SIG-M5 (cell line): ENCODE measurements at places on chromosomes 3 and 15.

GRCh38 chr3:165544432-165544831, 292.8 kb downstream of the BCHE start:
- no peak for DNase-seq

GRCh38 chr3:129417326-129417725, 11.1 kb downstream of the EFCAB12 start:
- no peak for DNase-seq

GRCh38 chr3:69197922-69198530, 75.6 kb upstream of the LMOD3 start:
- DNase-seq, result no peak

DNA sequence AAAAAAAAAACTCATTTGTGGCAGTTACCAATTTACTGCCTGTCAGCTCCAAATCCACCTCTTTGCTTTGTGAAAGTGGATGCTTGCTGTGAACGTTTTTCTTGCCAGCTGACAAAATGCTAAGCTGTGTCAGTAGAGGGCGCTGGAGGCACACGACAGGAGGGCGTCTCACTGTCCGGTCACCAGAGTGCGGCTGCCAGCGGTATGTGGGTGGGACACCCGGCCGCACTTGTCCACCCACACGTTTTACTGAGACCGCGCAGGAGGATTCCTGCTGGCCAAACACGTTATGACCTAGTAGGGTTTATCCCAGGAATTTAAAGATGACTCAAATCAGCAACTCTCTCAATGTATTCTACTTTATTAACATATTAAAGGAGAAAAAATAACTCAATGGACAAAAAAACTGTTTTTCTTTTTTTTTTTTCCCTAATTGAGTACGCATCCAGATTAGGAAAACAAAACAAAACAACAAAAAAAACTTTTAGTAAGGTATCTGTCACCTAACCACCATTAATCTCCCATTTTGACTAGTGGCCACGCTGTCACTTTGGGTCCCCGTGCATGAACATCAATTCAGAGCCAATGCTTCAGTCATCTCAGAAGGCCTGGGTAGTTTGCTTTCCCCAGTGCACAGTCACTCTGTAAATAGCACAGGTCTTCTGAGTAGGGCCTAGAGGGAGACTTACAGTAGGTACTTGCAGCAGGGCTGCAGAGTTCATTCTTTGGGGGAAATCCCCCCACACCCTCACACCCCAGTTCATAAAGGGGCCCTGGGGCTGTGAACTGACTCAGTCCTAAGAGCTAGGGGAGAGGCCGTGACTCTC, 43.8 kb upstream of the RPL35A start:
- no peak for DNase-seq

DNA sequence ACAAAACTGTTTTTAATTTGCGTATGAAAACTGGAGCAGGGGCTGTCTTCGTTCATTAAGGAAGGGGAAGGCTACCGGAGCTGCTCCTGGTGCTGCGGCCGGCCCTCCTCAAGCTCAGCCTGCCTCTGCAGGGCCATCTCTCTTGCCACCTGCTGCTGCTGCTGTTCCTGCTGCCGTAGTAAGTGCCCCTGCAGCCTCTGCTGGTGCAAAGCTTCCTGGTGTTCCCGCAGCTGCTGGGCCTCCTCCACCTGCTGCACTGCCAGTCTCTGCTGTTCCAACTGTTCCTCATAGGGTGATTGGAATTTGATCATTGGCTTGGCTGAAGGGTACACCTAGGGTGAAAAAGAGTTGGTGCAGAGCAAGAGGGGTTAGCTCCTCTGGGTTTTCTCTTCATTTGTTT, 66.0 kb downstream of the GOLIM4 start:
- DNase-seq, result no peak

- no peak for DNase-seq
Measured at GRCh38 chr3:139131951-139132350, 87.3 kb upstream of the PRR23C start.

DNA sequence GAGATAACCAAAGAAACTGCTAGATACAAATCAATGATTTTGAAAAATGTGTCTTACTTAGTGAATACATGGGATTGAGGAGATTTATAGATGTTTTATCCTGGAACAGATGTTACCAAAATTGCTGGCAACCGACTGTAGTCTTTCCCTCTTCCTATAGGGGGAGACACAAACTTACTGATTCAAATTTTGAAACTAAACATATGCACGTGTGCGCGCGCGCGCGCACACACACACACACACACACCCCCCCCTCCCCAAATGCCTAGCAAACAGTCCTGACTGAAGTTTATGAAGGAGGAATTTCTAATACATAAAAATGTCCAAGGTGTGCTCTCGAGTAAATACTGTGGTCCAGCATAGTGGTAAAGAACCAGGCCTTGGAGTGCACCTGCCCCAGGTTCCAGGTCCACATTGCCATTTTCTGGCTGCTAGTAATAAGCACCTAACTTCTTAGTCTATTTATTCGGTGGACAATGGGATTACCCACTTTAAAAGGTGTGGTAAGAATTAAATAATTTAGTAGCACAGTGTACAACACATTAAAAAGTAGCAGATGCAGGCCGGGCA, 18.5 kb upstream of the C3orf62 start:
- no peak for DNase-seq

DNA sequence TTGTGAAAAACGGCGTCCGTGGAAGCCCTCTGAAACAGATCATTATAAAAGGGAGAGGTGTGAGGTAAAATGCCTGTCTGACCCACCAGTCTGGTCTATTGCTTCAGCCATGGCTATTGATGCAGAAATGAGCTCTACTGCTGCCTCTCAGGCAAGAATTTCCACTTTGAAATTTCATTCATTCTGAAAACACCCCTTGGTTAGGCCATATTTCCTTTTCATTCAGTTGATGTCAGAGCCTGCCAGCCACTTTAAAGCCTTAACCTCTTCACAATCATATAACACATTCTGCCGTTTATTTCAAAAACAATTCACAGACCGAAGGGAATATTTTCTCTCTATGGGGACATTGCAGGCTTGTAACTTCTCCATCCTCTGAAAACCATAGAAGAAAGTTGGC, 71.9 kb downstream of the FOXB1 start:
- no peak for DNase-seq

- no peak for DNase-seq
Measured at GRCh38 chr3:177947901-177948300, 588.3 kb upstream of the KCNMB2 start.

- DNase-seq, result no peak
Measured at GRCh38 chr3:63390710-63391230, 112.7 kb downstream of the SYNPR start.

GRCh38 chr15:53829471-53829870, 70.0 kb upstream of the WDR72 start:
- no peak for DNase-seq

DNA sequence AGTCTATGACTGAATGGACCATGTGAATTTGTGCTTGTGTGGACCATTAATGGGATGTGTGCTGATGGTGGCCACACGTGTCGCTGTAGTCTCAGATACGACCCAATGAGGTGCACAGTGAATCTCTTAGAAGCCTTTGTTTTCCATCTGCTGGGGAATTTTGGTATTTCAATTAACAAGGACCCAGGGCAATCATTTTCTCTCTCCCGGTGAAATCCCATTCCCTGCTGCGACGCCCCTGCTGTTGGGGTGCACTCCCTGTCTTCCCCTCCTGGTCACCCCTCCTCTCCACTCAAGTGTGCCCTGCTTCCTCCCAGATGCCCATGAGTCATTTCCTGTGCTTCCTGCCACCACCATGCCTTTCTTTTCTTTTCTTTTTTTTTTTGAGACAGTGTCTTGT, 32.7 kb downstream of the EBLN2 start:
- no peak for DNase-seq

DNA sequence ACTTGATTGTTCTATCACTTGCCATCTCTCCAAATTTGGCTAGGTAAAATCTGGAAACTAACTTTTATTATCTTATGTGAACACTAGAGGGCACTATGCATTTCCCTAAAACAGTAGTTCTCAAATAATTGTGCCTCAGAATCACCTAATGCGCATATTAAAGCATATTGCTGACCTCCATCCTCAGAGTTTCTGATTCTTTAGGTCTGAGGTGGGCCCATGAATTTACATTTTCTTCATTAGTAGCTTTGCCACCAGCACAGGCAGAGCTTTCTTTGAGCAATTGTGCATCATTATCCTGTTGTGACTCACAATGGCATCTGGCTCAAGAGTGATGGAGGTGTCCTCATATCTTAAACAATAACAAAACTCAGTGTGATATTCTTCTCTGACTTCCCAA, 17.5 kb upstream of the BCHE start:
- DNase-seq, result no peak

DNA sequence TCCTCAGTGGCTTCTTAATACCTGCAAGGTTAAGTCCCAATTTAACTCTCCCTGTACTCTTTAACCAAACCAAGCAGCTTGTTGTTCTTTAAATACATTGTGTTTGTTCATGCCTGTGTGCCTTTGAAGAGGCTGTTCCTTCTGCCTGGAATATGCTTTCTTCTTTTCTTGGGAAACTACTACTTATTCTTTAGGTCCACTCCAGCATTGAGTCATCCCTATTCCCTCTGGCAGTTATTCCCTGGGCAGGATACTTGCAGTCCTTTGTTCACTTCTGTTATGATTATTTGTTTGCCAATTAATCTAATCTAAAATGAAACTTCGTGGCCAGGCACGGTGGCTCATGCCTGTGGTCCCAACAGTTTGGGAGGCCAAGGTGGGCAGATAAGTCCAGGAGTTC, 139.3 kb downstream of the ZNF609 start:
- DNase-seq, result no peak

DNA sequence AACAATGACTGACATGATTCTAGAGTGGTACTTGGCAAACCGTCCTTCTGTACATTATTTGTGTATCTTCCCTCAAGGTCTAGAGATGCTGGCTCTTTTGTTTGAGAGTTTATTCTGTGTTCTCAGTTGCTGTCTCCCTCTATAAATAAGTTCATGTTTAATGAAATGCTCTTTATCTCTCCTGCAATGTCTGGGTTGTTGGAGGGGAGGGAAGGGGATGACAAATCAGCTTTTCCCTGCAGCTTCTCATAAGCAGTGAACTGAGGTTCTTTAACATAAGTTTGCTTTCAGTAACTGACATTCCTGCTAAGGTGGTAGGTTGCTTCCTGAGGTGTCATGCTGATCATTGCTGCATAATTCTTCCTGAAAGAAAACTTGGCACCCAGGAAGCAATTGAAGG, 21.8 kb downstream of the ITPR1 start:
- DNase-seq, result no peak

DNA sequence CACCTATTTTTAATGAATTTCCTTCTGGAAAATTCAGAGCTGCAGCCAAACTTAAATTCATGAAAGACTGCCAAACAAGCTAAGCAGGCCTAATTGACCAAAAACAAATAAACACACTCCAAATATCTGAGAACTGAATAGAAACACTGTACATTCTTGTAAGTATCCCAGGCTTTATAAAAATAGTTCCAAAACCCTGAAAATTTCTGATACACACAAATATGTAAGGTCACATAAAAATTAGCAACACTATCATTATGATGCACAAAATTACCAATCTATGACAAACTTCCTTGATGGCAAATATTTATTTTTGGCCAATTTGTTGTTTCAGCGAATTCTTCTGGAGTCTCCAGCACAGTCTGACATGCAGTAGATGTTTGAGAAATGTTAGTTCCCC, 117.9 kb upstream of the UBE2E2 start:
- DNase-seq, result no peak

DNA sequence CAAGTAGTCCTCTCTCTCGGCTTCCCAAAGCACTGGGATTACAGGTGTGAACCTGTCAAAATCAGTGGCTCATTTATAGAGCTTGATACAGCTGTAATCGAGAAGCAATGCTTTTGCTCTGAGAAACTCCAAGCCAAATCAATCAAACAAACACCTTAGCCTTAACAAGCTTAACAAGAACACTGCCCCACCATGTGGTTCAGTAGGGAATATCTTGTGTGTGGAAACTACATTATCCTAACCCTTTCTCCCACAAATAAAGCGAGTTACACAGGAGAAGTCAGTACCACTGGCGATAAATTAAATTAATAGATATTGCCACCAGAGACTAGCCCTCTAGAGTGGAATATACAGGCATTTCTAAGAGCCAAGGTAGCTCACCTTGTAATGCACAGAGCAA, 13.9 kb downstream of the CDAN1 start:
- DNase-seq, result no peak

GRCh38 chr15:75230551-75231371, 27.4 kb upstream of the GOLGA6C start:
- DNase-seq, result no peak

- no peak for DNase-seq
Measured at GRCh38 chr3:120081719-120082118, 12.5 kb downstream of the GSK3B start.

- no peak for DNase-seq
Measured at GRCh38 chr3:157166115-157166514, 6.2 kb upstream of the CCNL1 start.

DNA sequence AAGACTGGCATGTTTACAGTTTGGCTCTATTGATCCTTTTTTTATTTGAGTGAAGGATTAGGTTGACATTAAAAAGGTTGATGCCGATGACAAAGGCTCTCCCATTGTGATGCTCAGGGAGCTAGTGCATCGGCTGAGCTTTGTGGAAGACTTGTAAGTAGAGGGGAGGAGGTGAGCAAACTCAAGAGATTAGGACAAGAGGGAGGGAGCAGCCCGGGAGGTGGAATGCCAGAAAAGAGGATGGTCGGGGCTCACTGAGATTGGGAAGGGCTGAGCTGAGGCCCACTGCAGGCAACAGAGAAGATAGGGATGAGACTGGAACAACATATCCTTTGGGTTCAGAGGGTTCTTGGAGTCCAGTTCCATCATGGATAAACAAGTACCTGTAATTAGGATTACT, 26.5 kb upstream of the PSMD6 start:
- no peak for DNase-seq

- peak; percentile 77 for DNase-seq
Measured at GRCh38 chr3:152301745-152302181, 33.0 kb downstream of the MBNL1 start.

DNA sequence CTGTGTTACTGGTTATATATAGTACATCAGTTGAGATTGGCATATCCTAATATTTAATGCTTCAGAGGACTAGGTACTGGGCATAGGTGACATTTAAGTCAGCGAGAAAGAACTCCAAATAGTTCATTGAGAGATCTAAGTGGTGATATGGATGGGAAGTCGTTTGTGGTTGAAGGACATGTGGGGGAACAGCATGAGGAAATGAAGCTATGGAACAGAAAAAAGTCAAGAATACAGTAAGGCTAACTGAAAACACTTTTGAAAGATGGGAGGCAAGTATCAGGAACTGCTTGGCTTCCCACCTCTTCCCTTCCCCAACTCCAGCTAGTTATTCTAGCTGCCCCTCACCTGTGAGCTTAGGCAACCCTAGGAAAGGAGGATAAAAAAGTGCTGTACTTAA, 3.7 kb upstream of the MYO5A start:
- no peak for DNase-seq

GRCh38 chr15:73296609-73297353, 72.0 kb downstream of the HCN4 start:
- DNase-seq, result no peak

DNA sequence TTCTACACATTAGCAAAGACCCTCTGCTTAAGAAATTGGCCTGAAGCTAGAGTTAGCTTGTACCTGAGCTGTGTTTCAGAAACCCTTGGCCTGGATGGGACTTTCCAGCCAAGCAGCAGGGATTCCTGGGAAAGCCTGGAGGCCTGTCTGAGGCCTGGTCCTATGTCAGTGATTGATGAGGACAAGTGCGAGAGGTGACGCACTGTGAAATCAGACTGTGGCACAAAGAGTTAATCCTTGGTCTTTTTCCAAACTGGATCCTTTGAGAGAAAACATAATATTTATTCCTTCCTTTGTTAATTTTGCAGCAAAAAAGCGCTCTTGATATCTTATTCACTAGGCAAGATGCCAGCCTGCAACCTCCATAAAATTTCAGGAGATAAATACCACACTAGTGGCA, 225.0 kb upstream of the ATP11B start:
- DNase-seq, result no peak

- peak; percentile 52 for DNase-seq
Measured at GRCh38 chr3:32575451-32576113, 4.9 kb upstream of the DYNC1LI1 start.
